M059J (cell line): ENCODE measurements at places on chromosomes 5 and 9. TPM values are rescaled to one million over a fixed set of nuclear protein-coding genes. Genes with fewer than 3 reads are reported as not detected.
A peak's percentile ranks its signal among the peaks of the same experiment; 100 is the strongest.

Gene KIAA0825
- 0.32 and 0.49 TPM in 2 replicates for total RNA-seq

Gene EIF4E1B
- not detected in 2 replicates for total RNA-seq

DNA sequence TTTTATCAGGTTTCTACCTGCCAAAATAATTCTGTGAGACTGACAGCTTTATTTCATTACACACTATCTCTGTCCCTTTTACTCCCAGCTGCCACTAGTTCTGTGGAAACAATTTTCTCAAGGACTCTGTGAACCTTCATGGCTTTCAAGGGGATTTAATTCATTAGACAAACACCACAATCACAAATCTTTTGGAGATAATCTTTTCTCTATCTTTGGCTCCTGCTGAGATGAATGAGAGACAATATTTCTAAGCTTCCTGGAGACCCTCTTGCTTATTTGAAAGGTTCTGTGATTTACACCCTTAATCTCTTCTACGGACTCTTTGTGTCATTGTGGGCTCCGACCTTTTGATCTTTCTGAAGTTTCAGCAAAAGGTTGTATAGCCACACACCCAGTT, 222.6 kb downstream of the PRDM9 start:
- DNase-seq: no peak

GRCh38 chr9:116497095-116497890, 189.8 kb upstream of the TRIM32 start:
- peak; percentile 15 for DNase-seq

DNA sequence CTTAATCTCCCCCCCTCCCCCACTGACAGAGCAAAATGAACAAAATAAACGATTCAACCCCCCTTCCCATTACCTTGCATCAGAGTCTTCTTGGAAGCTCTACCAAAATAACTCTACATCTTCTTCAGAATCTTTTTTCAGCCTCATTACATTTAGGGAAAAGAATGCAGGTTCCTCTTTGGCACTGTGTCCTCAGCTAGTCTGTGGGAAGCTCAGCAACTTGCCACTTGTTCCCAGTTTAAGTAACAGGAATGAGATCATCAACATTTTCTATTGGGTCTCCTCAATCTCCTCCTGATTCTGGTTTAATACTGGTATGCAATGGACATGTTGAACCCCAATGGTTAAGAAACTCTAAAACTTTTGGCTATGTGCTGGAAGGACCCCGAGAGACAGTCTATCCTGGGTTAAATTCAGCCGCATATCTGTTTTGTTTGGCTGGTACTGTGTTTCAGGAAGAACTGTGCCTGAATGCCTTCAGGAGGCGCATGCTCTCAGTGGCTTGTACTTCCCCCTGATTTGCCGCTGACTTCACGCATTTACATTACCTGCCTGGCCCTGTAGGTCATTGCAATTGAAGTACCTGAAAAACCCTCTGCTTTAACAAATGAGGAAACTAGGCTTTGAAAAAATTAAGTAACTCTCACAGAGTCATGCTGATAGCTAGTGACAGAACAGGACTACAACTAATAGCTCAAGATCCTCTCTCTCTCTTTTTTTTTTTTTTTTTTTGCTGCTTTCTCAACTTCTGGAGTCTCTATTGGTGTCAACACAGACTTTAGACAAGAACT, 78.1 kb upstream of the HMHB1 start:
- peak; percentile 3 for DNase-seq

GRCh38 chr9:129273941-129274684, 96.1 kb upstream of the IER5L start:
- no peak for DNase-seq

GRCh38 chr5:148002451-148002850, 61.3 kb upstream of the SPINK5 start:
- peak; percentile 10 for DNase-seq

GRCh38 chr5:67435032-67435431, 238.4 kb upstream of the CD180 start:
- DNase-seq: no peak

Gene LCN1
- total RNA-seq: not detected in 2 replicates

DNA sequence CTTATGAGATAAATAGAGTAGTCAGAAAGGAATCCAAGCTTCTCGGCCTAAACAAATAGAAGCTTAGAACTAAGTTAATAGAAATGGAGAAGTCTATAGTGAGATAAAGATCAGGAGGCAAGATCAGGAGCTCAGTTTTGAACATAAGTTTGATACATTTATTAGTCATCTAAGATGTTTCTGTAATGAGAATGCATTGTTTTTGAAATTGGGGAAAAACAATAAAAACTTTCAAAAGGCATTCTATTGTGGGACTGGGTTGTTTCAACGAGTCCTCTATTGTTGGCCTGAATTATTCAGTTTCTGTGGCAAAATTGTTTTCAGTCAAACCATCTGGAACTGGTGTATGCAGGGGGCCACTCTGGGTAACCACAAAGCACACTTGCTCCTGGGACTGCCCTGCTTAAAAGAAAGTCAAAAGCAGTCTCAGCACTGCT, 181.0 kb upstream of the CLINT1 start:
- DNase-seq: no peak

GRCh38 chr9:108113596-108113995, 624.0 kb upstream of the KLF4 start:
- no peak for DNase-seq

GRCh38 chr5:144195448-144195847, 24.8 kb downstream of the KCTD16 start:
- DNase-seq: no peak

Gene SPEF2
- total RNA-seq: 1.2 and 2.4 TPM in 2 replicates

Gene SPINK4
- total RNA-seq: not detected in 2 replicates

Gene CDO1
- total RNA-seq: 0.05 and 0.74 TPM in 2 replicates
